ENCODE measurements at places on chromosomes 4 and X. TPM values are rescaled to one million over a fixed set of nuclear protein-coding genes. Genes with fewer than 3 reads are reported as not detected.

Gene ZFP92
- 1.5 TPM for total RNA-seq

Gene CTAG1B
- not detected for total RNA-seq

Gene FGD1
- not detected for total RNA-seq

Gene EDA
- 0.25 TPM for total RNA-seq

Gene AMBN
- total RNA-seq = not detected

Gene POLN
- total RNA-seq = 4.0 TPM

Gene EGF
- total RNA-seq = not detected

Gene CT45A3
- total RNA-seq = not detected

Gene SSX4B
- total RNA-seq = not detected

Gene HHIP
- not detected for total RNA-seq

Gene KLB
- not detected for total RNA-seq

Gene NHSL2
- total RNA-seq = 1.2 TPM

Gene UGT8
- not detected for total RNA-seq

All from T-helper 2 cell treated with Interferon-gamma antibody and Interleukin-4, amounts not matched to agents 100 ng/mL and 5 ng/mL, for 36 hours (primary cell).